ENCODE measurements at places on chromosomes 2 and 18.

DNA sequence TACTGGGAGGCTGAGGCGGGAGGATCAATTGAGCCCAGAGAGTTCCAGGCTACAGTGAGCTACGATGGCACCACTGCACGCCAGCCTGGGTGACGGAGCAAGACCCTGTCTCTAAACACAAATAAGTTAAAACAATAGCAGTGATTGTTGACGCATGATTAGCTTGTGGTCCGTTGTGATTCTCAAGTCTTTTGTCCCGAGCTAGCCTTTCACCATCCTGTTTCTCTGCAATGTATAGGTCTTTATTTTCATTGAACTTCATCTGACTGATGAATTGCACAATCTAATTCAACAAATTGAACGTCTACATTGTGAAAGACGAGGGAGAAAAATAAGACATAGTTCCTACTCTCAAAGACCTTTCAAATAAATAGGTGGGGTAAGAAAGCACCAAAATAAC is 8.8 kb upstream of the FZD7 start:
- no peak for DNase-seq

- DNase-seq, result no peak
These were observed 37.4 kb upstream of the SLC9A2 start for GRCh38 chr2:102581911-102582310.

GRCh38 chr2:101223814-101224231 is 28.9 kb upstream of the CNOT11 start:
- DNase-seq, result no peak

GRCh38 chr2:206856513-206856912 is 82.8 kb upstream of the CPO start:
- no peak for DNase-seq

DNA sequence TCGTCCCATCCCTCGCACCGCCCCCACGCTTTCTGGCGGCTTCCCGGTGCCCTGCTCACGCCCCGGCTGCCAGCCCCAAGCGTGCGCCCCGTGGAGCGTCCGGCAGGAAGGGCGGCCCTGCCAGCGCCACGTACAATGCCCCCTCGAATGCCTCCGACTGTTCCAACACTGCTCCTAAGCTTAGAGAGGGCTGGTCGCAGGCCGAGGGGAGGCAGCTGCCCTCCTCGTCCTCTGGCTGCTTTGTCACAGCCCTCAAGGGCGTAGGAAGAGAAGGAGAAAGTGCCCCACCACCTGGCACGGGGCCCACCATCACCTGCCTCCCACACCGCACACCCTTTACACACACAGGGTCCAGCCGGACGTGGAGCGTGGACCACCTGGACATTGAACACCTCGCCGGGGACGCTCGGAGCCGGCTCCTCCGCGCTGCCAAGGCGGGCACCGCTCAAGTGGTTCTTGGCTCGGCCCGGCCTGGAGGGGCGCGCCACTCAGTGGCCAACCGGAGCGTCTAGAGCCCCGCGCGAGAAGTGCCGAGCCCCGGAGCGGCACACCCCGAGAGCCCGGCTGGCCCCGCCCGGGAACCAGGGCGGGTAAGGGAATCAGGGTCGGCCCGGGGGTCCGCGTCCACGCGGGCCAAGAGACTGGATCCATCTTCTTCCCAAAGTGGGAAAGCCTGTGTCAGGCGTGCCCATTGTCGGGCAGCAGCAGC is 830 bp downstream of the DNER start:
- DNase-seq, result peak; percentile 59

- DNase-seq, result no peak
These were observed 895 bp upstream of the GLS start for GRCh38 chr2:190879474-190880377.

- DNase-seq, result no peak
These were observed 54.8 kb downstream of the ABI2 start for GRCh38 chr2:203383038-203383437.

DNA sequence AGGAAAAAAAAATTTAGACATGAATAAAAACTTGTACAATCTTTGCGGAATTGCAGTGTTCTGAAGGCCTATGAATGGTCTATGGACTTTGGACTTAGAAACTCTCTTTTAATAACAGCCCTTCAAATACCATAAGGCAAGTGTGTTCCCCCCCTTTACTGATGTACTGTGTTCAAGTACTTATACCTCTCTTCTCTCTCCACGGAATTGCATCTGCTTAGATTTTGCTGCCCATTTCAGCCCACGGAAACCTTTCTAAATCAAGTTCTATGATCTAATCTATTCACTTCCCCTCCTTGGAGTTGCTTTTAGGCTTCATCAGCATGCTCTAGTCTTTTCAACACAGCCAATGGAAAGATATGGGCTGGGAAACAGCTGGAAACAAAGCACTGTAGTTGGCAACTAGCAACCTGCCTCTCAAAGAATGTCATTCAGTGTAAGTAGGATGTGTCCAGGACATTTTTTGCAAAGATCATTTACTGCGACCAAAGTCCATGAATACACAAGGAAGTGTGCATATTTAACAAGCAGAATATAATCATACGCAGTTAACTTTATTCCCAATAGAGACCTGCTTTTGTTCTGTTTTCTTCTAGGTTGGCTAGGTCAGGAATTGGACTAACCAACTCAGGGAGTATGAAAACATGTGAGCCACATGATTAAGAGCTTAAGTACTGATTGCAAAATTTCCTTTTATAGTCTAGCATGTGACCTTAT is 58.0 kb downstream of the SLC40A1 start:
- DNase-seq, result no peak

DNA sequence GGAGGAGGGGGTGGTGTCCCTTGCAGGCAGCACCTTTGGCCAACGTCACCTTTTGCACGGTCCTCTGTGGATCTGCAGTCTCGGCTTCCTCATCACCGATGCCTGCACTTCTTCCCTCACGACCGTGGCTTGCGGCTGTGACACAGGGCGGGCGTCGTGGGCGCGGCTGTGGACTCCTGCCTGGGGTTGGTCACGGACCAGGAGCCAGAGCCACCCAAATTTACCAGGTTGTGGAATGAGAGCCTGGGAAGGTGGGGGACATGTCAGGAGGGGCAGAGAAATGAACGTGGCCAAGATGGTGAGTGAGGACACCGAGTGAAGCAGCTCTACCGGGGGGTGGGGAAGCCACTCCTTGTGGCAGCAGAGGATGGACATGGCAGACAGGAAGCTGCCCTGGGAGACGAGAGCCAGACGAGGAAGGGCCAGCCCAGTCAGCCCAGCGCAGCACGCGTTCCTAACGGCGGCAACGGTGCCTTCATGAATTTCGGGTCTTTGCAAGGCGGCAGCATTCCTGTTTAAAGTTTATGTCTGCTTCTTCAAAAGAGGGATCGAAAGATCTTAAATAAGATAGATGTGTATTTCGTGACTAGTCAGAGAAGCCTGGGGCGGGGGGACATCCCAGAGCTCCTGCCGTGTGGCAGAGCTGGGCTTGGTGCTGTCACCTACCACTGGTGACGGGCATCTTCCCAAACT is 84.2 kb downstream of the LRRFIP1 start:
- no peak for DNase-seq

DNA sequence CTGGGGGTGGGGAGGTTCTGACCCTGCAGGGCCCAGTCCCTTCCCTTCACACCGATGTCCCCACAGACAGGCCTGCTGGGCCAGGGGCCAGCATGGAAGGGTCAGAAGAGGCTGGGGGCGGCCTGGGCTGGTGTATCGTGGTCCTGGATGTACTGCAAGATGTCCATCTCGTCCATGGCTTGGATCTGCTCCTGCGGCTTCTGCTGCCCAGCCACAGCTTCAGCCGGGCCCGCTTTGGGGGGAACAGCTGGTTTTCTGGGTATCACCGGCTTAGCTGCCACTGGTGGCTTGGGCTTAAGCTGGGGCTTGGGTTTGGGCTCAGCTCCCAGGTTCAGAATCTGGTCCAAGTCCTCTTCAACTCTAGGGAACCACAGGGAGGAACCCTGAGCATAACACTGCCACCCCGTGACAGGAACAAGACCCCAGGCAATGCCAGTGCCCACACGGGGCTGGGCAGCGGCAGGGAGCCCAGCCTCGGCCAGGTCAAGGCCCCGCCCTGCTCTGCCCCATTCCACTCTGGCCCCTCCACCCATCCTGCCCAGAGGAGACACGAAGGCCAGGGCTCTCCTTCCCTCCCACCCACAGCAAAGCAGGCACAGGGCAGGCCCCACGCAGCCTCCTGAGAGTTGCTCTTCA is 31.9 kb downstream of the HS1BP3 start:
- DNase-seq, result no peak

GRCh38 chr2:217873371-217873770 is 129.4 kb downstream of the TNS1 start:
- DNase-seq, result no peak

DNA sequence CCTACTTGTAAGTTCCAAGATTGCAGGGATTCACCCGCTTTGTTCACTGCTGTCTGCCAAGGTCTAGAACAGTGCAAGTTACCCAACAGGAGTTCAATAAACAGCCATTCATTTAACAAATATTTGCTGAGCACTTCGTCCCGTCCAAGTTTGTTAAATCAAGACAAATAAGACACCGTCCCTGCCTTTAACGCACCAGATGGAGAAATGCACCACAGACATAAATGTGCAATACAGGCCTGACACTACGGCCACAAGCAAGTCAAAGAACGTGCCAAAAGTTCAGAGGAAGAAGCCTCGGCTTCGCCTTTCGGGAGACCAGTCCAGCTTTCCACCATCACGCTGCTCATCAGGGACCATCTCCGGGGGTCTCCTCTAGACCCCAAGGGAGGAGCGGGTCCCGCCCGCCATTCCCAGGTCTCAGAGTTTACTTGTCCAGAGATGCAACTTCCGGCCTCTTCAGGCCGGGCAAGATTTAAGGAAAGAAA is 429 bp downstream of the C2orf76 start:
- DNase-seq, result no peak

- no peak for DNase-seq
These were observed 452.6 kb upstream of the PKDCC start for GRCh38 chr2:41595240-41595639.

DNA sequence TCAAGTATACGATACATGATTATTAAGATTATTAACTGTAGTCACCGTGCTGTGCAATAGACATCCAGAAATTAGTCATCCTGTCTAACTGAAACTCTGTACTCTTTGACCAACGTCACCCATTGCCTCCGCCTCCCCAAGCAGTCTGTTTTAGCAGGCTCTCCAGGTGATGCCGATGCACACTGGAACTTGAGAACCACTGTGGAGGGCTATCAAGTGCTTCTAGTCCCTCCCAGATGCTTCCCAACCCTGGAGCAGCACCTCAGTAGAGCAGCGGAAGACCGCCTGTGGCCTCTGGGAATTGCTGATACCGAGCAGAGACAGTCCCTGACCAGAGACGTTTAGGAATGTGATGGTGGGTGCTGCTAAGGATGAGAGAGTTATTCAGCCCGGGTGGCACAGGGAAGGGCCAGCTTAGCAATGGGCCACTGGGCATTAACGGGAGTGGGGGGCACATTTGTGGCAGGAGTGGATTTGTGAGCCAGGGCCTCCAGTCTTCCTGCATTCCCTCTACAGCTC is 50.7 kb downstream of the LIPG start:
- DNase-seq, result no peak

- DNase-seq, result no peak
These were observed 84.3 kb downstream of the GBX2 start for GRCh38 chr2:236083934-236084333.

- no peak for DNase-seq
These were observed 82.8 kb downstream of the POLE4 start for GRCh38 chr2:75041226-75041625.

DNA sequence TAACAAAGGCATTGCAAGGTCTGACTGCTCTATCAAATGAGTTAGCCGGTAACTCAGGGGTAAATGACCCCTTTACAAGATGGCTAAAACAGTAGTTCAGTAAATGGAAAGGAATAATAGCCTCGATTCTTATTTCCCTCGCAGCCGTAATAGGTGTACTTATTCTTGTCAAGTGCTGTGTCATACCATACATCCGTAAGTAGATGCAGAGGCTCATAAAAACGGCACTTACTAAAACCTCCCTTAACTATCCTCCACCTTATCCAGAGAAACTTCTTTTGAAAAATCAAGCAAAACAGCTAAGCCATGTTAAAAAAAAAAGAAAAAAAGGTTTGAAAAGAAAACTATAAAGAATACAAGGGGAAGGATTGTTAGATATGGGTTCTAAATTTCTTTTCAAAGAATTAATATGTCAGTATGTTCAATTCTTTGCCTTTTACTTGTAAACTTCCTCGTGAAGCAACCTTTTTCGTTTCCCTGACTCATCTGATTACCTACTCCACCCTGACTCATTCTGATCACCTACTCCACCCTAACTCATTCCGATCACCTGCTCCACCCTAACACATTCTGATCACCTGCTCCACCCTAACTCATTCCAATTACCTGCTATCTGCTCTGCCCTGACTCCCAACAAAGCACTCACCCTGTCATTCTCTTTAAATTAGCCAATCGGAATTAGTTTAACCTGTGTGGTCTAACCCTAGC is 127.5 kb downstream of the SPAG16 start:
- no peak for DNase-seq

- no peak for DNase-seq
These were observed 3.4 kb downstream of the RAB31 start for GRCh38 chr18:9711361-9712129.

DNA sequence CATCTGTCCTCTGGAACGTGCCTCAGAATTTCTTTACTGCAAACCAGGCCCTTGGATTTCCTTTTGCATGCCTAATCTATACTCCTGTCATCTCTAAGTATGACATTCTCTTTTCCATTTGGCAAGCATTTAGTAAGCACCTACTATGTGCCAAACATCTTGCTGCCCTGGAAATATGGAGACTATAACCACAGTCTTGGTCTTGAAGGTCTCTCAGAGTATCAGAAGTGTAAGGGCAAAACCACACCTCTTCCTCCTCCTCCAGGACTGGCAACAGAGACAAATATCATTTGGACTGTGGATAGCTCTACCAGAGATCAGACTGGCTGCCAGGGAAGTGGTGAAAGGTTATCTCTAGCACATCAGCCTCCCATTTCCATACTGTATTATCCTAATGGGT is 11.4 kb downstream of the DOCK10 start:
- no peak for DNase-seq

GRCh38 chr2:221437056-221437455 is 135.0 kb downstream of the EPHA4 start:
- no peak for DNase-seq

- DNase-seq, result no peak
These were observed 3.7 kb upstream of the OTX1 start for GRCh38 chr2:63046961-63047320.

DNA sequence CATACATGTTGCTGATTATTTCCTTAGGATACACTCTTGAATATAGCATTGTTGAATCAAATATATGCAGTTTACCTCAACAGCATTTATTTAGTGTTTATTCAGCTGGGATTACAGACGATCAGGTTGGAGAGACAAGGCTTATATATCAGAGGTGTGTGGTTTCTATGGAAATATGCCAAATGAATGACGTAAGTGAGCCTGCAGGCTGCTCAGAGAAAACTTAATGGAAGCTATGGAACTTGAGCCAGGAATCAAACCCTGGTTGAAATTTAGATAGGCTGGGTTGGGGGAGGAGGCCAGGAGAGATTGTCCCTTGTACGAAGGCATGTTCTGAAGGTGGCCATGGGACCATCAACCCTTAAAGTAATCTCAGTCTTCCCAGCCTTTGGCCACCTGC is 79.5 kb downstream of the INPP4A start:
- no peak for DNase-seq
